ENCODE measurements at places on chromosomes 16 and 17.

DNA sequence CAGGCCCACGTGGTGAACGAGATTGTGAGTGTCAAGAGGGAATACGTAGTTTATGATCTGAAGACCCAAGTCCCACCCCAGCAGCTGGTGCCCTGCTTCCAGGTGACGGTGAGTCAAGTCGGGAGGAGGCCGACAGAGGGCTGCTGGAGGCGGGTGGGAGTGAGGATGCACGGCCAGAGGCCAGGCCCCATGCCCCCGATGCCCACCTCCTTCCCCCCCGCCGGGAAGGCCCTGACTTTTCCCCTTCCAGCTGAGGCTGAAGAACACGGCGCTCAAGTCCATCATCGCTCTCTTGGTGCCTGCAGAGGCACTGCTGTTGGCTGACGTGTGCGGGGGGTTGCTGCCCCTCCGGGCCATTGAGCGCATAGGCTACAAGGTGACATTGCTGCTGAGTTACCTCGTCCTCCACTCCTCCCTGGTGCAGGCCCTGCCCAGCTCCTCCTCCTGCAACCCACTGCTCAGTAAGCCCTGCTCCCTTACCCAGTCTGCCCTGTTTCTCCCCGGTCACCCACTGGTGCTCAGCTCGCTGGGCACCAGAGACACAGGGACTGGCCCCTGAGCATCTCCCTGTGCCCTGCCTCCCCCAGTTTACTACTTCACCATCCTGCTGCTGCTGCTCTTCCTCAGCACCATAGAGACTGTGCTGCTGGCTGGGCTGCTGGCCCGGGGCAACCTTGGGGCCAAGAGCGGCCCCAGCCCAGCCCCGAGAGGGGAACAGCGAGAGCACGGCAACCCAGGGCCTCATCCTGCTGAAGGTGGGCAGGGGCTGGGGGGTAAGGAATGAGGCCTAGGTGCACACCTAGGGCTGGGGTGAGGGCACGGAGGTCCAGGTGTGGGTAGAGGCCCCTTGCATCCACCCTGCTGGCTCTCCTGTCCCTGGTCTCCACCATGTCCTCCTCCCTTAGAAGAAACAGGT lies 2.6 kb downstream of the ZACN start:
- DNase-seq, result no peak

GRCh38 chr17:60704170-60704569 lies 26.5 kb downstream of the BCAS3 start:
- DNase-seq, result no peak

GRCh38 chr16:79013930-79014660 lies 586.4 kb downstream of the MAF start:
- no peak for DNase-seq

DNA sequence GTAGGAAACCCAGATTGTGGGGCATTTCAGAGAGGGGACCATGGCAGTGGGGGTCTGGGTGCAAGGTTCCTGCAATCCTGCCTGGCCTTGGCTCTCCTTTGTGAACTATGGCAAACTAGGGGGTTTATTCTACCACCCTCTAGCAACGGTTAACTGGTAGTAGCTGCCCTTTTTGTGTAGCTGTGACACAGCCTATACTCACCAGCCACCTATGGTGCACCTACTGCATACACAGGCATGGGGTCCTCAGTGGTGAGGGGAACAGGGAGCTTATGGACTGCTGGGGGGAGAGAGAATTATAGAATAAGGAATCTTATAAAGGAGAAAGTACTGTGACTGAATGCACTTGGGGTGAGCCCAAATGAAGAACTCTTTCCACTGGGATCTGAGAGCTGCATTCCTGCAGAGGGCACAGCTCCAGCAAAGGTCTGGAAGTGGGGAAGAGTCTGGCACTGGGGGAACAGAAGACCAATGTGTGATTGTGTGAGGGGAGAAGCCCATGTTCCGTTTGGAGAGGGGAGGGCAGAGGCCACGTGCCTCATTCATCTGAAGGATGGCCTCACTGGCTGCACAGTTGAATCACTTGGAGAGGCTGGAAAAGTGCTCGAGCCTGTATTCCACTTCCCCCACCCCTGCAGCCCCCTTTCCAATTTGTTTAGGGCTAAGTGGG lies 2.1 kb downstream of the MT1X start:
- DNase-seq, result no peak

GRCh38 chr16:53666786-53667415 lies 36.8 kb downstream of the RPGRIP1L start:
- DNase-seq, result no peak

GRCh38 chr17:67624886-67625656 lies 92.7 kb upstream of the NOL11 start:
- no peak for DNase-seq

- no peak for DNase-seq
Measured at GRCh38 chr17:67016039-67016762, 28.2 kb upstream of the CACNG1 start.

DNA sequence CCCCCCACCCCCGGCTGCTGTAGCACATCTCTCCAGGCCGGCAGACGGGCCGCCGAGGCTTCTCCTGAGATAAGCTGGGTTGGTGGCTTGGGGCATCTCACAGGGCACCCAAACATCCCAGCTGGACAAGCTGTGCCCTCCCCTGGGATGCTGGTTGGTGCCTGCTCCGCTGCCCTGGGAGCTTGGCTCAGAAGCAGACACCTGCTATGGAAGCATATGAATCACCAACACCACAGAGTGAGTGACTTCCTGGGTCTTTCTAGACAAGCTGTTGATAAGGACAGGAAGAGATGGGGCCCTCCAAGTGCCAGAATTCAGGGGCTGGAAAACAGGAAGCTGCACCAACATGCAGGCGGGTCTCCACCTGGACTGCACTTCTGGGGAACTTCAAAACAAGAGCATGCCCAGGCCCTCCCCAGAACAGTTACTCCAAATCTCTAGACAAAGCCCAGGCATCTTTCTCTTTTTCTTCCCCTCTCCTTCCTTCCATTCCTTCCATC lies 13.7 kb downstream of the C16orf95 start:
- DNase-seq, result no peak

DNA sequence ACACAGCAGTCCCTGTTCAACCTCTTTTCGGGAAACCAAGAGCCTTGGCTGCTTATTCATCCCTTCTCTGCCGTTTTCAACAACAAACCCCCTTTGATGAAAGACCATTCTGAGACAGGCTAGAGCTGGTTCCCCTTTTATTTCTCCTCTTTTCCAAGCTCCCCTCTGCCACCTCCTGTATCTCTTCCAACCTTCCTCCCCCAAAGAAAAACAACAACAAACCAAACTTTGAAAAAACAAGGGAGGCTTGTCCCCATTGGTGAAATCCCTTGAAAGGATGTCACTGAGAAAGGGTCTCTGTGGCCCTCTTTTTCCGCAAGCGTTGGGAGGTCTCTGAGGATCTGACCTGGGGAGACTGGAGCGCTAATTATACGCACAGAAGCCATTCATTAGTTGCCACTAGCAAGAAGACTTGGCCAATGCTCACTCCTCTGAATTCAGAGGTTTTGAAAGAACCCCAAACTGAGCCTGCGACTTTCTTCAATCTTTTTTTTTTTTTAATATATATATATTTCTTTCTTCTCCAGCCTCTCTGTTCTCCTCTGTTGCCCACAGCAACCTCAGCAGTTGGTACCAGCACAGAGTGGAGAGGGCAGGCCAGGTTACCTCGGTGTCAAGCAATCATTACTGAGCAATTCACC lies 101.4 kb downstream of the PITPNC1 start:
- peak; percentile 33 for DNase-seq

All from CD4-positive, alpha-beta T cell treated with Interleukin-12 subunit alpha and Interleukin-12 subunit beta, for 1 hour (primary cell).